COR-L47 (cell line): ENCODE measurements at places on chromosomes 7 and 10.
A peak's percentile ranks its signal among the peaks of the same experiment; 100 is the strongest.

DNA sequence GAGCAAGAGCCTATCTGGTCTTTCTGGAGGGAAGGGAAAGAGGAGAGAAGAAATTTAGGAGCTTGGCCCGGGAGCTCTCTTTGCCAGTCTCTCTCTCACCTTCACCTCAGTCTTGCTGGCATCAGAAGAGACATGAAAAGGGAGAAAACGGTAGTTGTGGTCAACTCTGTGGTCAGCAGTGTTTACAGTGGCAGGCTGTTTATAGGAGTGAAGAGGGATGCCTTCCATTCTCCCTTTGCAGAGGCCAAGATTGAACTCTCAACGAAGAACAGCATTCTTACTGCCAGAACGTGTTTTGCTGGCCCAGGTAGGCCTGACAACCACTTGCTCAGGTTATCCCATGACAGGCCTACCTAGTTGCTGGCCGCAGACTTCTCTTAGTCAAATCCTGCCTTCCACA lies 133.3 kb downstream of the CCDC3 start:
- DNase-seq = no peak

- no peak for DNase-seq
Observed at GRCh38 chr10:2874963-2875362, 192.4 kb upstream of the PFKP start.

- DNase-seq = no peak
Observed at GRCh38 chr10:132879408-132880127, 62.8 kb downstream of the CFAP46 start.

- DNase-seq = no peak
Observed at GRCh38 chr10:124182088-124182541, 88.7 kb upstream of the CHST15 start.

DNA sequence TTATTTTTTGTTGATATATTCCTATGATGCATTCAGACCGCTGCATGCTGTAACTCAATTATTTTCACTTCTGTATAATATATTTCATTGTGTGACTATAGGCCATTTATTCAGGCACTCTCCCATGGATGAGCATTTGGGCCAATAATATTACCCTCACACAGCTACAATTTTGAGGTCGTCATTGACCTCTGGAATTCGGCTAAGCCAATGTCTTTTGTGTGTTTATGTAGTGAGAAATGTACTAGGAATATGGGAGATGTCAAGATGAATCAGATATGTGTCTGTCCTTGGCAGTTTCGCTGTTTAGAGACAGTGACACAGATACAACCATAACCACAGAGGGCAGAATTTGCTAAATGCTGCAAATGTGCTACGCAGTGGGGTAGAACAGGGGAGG lies 474.2 kb downstream of the ADRA2A start:
- no peak for DNase-seq

DNA sequence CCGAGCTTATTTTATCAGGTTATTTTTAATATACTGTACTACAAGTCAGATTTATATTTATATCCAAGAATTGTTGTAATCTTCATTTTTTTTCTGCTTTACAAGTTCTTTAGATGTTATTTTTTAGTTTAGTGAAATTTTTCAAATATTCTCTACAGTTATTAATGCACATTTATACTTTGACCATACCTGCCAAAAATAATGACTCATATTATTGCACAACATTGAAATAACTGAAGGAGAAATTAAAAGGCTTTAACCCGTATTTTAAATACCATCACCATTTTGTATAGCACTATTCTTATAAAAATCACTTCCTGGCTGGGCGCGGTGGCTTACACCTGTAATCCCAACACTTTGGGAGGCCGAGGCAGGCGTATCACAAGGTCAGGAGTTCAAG lies 278.5 kb downstream of the BICC1 start:
- no peak for DNase-seq

DNA sequence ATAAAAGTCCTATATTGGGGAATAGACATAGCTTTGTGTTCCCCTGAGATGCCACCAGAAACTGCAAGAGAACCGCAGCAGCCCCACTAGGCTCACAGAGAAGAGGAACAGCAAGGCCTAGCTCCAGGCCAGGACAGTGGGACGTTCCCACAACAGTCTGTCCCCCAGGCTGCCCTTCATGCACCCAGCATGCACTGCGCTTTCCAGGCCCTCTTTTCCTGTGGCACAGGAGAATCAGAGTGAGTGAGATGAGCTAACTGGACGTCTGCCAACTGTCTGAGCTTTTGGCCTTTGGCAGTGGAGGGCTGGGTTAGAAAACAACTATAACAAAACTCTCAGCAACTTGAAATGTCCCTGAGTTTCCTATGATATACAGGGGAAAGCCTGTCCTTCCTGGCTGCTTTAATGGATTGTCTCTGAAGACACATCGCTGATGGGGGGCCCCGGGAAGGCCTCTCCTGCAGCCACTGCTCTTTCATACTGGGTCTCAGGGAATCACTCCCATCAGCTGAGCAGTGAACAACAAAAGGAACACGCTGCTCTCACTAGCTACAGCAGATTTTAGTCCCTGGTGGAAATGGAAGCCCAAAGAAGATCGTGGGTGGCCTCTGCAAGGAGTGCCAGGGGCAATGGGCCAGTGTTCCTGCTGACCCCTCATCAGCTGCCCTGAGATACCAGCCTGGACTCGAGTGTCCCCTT lies 53.5 kb downstream of the PODXL start:
- peak; percentile 48 for DNase-seq

- peak; percentile 51 for DNase-seq
Observed at GRCh38 chr10:48364659-48365405, 58.4 kb downstream of the MAPK8 start.

GRCh38 chr10:92082583-92083280 lies 159.2 kb downstream of the BTAF1 start:
- no peak for DNase-seq

GRCh38 chr7:30468041-30468440 lies 10.5 kb downstream of the NOD1 start:
- DNase-seq = no peak
